ENCODE measurements at places on chromosomes 6 and 20.

- no peak for DNase-seq
Measured at GRCh38 chr20:4444404-4444803, 277.3 kb upstream of the PRND start.

GRCh38 chr6:25387911-25388310 is 108.7 kb downstream of the CARMIL1 start:
- DNase-seq: no peak

GRCh38 chr20:14525426-14525825 is 188.0 kb upstream of the FLRT3 start:
- DNase-seq: no peak

- no peak for DNase-seq
Measured at GRCh38 chr6:159074876-159075275, 30.1 kb upstream of the TAGAP start.

GRCh38 chr6:169064194-169064593 is 189.5 kb downstream of the THBS2 start:
- no peak for DNase-seq

DNA sequence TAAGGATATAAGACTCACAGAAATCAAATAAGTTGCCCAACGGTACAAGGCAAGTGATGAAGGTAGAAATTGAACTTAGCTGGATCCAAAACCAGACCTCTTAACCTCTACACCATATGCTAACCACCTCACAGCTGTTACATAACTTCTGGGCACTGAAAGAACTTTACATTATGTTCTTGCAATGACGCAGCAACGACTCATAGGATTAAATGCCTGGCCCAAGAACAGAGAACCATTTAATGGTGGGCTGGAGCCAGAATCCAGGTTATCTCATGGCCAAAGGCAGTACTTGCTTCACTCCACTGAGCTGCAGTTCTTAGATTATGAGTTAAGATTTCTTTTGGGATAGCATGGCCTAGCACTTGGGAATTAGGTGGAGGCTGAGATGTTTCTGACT is 4.4 kb downstream of the TRMT6 start:
- DNase-seq: no peak

DNA sequence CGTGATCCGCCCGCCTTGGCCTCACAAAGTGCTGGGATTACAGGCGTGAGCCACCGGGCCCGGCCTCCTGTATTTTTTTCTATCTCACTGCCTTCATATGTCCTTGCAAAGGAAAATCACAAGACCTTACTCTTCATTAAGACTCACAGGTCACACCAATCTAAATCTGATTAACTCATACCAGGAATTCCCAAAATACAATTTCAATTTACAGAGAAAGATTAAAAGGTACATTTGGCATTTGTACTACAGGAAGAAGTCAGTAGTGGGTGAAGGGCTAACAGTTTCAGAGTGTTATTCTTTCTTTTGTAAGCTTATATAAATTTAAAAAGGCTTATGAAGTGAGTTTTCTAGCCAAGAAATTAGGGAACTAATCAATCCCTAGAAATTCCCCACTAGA is 87.4 kb downstream of the GPR63 start:
- DNase-seq: no peak

DNA sequence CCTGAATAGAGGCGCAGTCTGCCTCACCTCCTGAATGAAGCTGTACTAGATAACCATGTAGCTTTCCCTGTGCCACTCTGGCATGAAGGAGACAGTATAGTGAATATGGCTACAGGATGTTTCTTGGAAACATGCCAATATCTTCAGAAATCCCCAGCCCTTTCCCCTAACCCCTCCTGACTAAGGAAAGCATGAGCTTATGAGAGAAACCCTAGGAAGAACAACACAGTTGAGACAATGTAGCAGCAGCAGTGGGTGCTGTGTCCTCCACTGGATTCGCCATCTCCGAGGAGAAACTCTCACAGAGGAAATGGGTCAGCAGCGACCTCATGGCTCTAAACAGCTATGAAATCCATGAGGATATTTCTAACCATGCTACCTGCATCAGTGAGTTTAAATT is 6.7 kb downstream of the HLA-DQA1 start:
- no peak for DNase-seq

DNA sequence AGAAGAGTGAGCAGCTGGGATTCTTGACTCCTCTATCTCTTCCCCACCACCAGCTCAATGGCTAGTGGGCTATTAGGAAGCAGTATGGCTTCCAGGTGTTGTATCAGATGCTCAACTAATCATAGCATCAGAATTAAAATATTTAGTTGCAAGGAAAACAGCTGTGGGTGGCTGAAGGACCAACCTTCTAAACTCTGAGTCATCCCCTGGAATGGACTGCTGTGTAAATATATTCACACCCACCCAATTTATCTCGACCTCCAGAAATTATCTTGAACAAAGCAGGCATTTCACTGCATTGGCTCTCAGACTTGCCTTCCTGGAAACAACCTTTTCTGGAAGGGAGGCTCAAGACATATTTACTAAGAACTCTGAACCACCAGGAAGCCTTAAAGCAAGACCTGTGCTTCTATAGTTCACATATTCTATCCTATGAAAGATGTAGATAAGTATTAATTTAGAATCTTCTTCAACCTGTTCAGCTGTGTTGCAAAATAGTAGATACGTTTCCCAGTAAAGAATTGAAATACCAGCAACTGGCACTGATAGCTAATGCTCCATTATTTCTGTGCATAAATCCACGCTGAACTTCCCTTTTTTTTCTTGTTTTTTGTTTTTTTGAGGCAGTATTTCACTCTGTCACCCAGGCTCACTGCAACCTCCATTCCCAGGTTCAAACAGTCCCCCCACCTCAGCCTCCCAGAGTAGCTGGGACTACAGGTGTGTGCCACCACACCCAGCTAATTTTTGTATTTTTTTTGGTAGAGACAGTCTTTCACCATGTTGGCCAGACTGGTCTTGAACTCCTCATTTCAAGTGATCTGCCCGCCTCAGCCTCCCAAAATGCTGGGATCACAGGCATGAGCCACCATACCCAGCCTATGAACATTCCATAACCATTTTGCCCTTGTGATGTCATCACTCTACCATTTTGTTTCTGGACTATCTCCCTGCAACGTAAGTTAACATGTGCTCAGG is 56.9 kb upstream of the CD2AP start:
- DNase-seq: no peak

GRCh38 chr20:7938058-7938457 is 2.2 kb downstream of the HAO1 start:
- no peak for DNase-seq

DNA sequence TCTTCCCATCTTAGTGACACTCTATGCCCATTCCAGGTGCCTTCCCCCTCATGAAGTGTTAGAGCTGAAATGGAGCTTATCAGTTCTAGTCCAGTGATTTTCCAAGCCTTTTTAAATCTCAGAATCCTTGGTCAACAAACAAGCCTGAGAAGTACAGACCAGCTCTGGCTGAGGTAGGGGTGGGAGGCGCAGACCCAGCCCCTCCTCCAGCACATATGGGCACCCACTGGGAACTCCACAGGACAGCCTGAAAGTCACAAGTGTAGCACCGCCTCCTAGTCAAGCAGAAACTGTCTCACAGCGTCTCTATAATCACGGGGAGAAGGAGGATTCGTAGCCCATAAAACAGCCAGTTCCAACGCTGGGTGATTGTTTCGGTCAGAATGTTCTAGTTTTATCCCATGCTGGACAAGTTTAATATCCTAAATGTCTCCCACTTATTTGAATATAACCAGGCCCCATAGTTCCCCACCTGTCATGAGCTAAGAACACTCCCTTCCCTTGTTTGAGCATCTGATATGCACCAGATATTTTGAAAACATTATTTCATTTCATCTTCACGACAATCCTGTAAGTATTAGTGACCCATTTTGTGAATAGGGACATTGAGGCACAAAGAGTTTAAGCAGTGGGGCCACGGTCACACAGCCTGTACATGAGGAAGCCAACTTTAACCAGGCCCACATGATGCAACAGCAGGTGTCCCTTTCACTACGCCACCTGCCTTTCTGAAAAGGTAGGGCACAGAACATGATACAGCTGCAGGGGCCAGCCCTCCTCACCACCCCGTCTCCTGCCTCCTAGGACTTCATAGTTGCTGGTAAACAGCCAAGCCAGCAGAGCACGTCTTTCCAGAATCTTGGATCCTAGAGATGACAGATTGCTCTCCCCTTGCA is 40.1 kb downstream of the TRAF3IP2 start:
- peak; percentile 76 for DNase-seq

- no peak for DNase-seq
Measured at GRCh38 chr6:15088904-15089568, 156.8 kb upstream of the JARID2 start.

DNA sequence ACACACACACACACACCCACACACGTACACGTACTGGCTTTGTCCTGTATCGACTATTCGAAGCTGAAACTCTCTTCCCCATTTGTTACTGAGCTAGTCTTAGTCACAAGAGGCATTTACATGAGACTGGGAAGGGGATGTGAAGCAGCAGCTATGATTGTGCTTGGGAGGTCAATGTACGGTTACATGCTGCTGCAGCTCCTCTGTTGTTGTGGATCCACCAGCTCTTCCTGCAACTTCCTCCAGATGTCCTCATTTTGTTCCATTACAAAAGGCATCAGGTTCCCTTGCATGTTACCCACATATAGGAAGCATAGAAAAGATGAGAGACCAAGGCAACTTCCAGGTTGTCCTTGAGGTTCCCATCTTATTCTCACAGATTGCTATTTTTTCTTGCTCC is 612.4 kb upstream of the IMPG1 start:
- DNase-seq: peak; percentile 24

DNA sequence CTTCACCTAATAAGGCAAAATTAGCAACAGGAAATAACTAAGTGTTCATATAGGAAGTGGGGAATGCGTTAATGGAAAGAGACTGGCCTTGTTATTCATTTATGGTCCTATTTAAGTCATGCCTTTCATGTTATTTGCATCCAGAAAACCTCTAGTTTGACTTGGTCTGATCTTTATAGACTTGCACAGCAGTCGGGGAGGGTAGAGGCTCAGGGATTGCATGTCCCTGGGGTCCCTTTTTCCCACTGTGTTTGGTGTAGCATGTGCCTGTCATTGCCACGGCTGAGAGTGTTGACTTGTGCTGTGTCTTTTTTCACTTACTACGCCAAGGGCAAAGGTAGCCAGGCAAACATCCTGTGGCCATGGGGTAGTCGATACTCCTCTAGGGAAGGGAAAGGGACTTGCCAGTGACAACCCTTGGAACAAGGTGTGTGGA is 105.4 kb upstream of the RIN2 start:
- DNase-seq: no peak

- no peak for DNase-seq
Measured at GRCh38 chr20:2300002-2300401, 4.2 kb downstream of the TGM3 start.

DNA sequence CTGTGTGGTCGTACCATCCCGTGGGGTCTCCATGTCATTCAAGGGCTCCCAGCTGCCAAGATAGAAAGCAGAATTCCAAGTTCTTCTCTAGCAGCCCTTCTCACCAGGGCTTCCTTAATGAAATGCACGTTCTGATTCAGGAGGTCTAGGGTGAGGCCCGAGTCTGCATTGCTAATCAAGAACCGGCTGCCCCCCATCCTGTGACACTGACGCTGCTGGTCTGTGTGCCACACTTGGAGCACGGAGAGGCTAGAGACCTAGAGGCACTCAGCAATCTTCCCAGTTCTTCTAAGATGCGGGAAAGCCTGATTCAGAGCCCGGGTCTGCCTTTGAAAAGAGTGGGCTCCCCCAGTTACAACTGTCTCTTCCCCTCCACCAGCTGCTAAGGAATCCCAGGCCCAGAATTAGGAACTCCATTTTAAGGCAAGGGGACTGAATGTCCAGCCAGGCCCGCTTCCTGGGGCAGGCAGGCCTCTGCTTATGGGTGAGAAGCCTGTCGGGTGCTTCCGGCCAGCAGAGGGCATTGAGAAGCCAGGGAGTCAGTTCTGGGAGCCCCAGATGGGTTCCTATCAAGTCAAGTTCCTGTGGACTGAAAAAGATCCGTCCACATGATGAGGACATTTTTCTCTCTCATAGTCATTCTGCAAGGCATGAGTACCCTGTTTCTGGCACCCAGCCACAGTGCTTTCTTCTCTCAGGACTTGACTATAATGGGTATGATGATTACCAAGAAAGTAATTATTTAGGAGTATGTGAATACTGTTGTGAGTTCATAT is 69.8 kb upstream of the RIN2 start:
- DNase-seq: peak; percentile 20

DNA sequence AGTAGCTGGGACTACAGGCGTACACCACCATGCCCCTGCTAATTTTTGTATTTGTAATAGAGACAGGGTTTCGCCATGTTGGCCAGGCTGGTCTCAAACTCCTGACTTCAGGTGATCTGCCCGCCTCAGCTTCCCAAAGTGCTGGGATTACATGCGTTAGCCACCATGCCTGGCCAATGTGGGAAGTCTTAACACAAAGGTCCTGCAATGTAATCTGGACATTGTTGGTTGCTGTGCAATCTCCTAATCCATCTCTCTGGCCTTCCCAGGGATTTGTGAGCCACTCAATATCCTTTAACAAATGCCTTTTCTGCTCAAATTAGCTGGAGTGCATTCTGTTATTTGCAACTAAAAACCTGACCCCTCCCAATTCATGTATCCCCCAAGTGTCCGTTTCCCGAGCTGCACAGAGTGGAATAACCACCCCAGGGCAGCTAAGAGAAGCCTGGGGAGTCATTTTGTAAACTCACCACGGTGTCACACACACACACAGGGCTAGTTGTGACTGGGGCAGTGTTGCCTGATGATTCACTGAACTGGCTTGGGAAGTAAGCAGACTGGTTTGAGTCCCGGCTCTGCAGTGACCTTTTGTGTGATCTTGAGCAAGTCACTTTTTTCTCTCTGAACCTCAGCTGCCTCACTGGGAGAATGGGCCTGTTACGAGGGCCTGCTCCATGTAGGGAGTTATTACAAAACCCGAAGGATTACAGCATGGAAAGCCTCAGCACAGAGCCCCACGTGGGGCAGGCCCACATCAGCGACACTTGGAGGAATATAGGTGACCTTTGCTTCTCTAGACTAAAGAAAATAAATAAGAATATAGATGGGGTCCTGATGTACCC is 152.3 kb downstream of the ZMYND8 start:
- DNase-seq: no peak

GRCh38 chr20:49484180-49485140 is 2.0 kb upstream of the KCNB1 start:
- peak; percentile 85 for DNase-seq

DNA sequence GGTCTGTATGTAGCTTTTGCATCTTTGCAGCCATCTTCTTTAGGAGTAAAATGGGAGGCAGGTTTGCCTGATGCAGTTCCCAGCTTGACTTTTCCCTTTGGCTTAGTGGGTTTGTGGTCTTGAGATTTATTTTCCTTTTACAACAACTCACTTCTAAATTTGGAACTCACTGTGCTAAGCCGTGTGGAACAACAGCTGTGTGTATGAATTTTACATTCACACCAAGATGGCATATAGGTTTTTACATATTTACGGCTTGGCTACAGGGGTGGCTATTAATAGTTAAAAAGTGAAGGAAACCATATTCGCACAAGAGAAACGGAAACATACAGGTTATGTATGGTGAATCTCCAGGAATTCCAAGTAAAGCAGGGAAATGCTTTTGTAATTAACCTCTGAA is 2.5 kb downstream of the TTLL2 start:
- no peak for DNase-seq
